ENCODE measurements at places on chromosomes 1 and 21.

GRCh38 chr1:13769212-13769611 is 69.2 kb downstream of the PRDM2 start:
- DNase-seq, result no peak

DNA sequence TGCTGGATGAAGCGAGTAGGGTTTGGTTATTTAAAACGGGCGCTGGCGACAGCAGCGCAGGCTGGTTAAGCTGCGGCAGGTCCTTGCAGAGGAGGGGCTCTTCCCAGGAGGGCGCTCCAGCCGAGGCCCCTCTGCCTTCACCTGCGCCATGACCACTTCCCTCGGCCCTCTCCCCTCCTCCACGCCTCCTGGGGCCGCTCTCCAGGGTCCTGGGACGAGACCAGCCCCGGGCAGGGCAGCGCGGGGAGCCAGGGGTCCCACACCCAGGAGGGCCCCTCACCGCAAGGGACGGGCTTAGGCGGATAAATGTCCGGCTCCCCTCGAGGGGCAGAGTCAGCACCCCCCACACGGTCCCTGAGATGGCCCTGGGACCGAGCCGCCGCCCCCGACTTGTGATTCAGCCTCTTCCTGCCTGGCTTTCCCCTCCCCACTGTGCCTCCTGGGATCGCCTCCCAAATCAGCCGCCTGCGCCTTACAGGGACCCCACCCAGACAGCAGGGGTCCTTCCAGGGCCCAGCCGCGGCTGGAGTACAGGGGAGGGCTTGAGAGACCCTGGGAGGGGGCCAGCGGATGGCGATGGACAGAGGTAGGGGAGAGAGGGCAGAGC is 380.7 kb downstream of the MATN1 start:
- DNase-seq, result no peak

DNA sequence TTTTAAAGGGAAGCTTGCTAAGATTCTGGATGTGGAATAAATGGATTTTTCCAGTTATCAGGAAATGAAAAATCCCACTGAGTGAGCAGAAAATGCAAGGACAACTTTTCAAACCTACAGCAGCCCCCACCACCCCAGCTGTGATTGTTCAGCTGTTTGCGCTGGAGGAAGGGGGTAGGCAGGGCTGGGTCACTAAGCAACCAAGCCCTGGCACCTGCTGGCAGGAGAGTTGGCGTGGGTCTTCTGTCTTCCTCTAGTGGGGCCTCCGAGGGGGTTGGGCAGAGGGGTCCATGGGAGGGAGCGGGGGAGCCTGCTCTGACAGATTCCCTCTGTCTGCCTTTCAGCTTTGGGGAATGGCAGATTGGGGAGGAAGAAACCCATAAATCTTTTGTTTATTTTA is 45.3 kb downstream of the EIF2D start:
- DNase-seq, result no peak

DNA sequence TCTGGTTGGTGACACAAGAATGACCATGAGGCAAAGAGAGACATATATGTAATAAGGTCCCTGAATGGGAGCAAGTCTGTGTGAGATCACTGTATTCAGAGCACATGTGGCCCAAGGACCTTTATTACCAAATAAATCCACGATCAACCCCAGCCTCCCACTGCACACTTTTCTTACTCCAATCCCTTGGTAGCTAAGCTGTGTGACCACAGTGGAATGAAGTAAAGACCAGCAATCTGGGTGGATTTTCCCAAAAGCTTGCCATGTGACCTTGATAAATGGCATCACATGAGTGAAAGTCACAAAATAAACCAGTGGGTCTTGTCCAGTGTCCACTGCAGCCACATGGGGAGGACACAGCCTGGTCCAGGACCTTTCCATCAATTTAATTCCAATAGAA is 36.7 kb upstream of the TLR5 start:
- no peak for DNase-seq

DNA sequence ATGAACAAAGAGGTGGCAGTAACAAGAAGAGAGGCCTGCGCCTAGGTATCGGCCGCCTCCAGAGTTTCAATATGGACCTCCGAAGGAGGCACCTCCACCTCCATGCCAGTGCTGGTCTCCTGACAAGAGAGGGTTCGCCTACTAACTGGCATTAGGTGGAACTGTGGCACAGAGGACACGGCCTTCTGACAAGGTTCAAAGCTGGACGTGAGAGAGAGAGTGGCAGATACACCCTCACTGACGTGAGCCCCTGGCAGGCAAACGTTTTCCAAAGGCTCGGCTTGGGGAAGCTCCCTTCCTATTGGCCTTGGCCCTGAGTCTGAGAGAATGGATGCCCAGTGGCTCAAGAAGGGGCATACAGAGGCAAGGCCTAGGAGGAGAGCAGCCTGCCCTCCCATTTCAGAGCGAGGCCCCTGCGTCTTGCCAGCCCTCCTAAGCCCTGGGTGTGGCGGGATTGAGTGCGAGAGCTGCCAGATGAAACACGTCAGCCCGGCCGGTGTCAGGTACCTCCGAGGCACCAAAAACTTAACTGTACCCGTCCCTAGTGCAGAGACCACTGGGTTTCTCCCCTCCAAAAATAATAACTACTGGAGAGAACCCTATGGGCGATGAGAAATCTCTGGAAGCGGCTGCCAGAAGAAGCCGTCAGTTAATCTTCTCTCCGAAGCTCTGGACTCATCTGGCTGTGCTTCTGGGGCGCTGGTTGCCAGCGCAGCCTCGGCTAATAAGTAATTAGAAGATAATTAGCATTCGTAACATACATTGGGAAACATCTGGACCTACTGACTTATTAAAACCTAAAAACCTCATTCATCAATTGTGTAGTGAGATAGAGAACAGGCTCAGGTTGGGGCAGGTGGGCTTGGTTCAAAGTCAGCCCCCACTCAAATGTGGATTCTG is 283.6 kb downstream of the NPHP4 start:
- no peak for DNase-seq

GRCh38 chr1:3898994-3899753 is 898 bp downstream of the C1orf174 start:
- DNase-seq, result no peak

DNA sequence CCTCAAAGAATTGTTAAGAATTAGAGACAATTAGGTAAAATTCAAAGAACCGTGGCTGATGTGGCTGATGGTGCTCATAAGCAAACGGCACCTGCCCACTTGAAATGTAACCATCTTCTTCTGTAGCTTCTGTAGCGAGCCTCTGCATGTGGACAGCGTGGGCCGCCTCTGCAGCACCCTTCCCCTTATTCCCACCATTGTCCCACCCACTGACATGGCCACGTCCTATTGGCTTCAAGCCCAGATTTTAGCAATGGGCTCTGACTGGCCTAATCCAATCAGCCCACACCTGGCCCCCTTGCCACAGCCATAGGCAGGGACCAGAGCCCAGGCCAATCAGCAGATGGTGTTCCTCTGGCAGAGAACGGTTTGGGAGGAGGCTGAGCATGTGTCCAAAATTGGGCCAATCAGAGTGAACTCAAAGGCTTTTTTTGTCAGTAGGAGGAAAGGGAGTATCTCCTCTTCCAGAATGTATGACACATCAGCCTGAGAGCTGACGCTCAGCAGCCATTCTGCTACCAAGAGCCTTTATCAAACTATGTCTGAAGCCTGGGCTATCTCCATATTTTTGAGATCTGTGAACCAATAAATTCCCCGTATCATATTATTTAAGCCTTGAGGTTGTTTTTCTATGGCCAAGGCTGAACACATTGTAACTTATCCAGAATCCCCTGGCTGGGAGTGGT is 518.5 kb downstream of the SMYD3 start:
- no peak for DNase-seq

- peak; percentile 32 for DNase-seq
These were observed 10.8 kb upstream of the DUSP12 start for GRCh38 chr1:161738627-161739287.

GRCh38 chr1:29033829-29034466 is 89.8 kb downstream of the TMEM200B start:
- DNase-seq, result peak; percentile 78

DNA sequence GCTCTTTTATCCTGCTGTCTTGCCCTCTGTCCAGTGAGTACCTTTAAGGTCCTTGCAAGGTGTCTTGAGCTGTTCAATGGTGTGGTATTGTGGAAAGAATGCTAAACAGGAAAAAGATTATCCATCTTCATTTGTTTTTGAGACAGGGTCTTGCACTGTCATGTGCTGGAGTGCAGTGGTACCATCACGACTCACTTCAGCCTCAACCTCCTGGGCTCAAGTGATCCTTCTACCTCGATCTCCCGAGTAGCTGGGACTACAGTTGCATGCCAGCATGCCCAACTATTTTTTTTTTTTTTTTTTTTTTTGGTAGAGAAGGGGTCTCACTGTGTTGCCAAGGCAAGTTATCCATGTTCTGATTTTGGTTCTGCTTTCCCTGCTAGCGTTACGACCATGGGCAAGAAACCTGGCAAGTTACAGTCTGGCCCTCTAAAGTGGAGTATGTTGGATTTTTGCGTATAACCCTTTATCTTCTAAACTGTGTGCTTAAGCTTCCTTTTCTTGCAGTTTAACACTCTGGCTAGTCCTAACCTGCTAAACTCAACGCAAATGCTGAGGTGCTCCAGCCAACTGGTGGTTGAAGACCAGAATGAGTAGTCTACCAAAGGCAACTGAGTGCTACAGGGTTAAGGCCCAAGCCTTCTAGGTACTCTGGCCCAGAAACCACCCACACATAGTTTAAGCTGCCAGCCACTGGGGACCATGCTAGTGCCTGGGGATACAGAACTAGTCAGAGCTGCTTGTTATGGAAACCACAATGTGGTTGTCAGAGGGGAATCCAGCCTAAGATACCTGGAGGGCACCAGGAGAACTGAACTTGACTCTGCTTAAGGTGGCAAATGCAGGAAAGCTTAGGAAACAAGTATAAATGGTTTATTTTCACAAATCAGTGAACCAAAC is 7.9 kb downstream of the RPL11 start:
- DNase-seq, result no peak

GRCh38 chr1:21655259-21655658 is 13.9 kb downstream of the RAP1GAP start:
- no peak for DNase-seq

- peak; percentile 88 for DNase-seq
These were observed 218.7 kb upstream of the COA6 start for GRCh38 chr1:234154320-234155251.

- no peak for DNase-seq
These were observed 58.3 kb downstream of the ZNF648 start for GRCh38 chr1:182003025-182003725.

DNA sequence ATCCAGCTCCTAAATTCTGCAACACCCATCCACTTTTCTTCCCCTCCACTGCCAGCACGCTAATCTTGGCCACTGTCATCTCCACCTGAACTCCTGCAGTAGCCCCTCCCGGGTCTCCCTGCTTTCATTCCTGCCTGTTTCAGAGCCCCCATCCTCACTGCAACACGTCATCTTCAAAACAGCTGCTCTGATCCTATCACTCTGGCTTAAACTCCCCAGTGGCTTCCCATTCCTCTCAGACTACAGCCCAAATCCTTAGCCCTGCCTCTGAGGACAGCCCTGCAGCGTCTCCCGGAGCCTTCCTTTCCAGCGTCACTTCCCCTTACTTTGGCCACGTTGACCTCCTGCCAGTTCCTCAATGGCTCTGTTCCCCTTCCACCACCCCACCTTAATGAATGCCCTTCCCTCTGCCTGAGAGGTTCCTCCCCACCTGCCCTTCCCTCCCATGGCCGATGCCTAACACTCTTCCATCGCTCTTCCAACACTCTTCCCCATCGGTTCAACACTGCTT is 22.9 kb upstream of the IFNAR2 start:
- no peak for DNase-seq

DNA sequence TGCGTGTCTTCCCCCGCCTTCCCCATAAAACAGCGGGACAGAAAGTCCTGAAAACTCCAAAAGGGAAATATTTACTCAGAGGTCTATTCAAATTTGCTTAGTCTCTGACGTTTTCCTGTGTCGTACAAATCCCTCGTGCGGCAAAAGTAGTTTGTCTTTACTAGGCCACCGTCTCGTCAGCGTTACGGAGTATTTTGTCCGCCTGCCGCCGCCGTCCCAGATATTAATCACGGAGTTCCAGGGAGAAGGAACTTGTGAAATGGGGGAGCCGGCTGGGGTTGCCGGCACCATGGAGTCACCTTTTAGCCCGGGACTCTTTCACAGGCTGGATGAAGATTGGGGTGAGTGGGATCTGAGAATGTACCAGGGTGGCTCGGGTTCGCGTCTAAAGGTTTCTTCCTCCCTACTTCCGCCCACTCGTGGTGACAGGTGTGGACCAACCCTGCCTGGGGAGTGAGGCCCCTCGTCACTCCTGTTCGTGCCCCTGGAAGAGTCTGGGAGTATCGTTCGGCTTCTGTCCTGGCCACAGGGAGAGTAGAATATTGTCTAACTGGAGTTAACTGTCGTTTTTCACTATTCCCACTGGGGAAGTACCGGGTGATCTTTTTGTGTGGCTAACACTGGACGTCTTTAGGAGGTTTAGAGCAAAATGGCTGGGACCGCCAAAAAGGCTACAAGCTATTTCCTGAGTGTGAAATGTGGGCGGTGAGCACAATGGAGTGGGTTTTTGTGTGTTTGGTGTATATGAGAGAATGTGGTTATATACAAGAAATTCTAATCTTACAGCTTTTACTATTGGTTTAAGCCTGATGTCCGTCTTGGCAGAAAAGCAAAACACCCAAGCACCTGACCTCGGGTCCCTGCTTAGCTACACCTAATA is at the start of gene ATF6:
ATF6 (plus strand) TSS at position 219 of the 880 bp plus-strand sequence; CDS start at position 260, 41 bp downstream.
- DNase-seq, result peak; percentile 94

GRCh38 chr1:175499595-175500382 is 243.6 kb downstream of the TNR start:
- DNase-seq, result no peak

DNA sequence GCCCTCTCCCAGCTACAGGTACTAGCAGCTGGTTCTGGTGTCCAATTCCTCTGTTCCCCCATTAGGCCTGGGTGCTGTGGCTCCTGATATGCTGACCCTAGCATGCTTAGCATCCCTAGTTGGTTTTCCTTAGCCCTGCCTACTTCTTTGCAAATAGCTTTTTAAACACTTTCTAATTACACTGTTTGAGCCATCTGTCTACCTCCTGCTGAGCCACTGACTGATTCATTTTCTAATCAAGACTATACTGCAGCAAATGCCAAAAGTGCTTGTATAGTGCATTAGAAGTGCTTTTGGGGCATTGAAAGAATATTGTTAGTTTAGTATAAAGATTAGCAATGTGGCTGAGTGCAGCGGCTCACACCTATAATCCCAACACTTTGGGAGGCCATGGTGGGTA is 36.3 kb downstream of the ERICH3 start:
- DNase-seq, result peak; percentile 86

- no peak for DNase-seq
These were observed 67.0 kb upstream of the PDE9A start for GRCh38 chr21:42586406-42586805.

- DNase-seq, result no peak
These were observed 17.4 kb upstream of the GRHL3 start for GRCh38 chr1:24301785-24302175.

GRCh38 chr1:55559161-55559611 is 344.0 kb upstream of the USP24 start:
- no peak for DNase-seq

- DNase-seq, result no peak
These were observed 64.3 kb downstream of the ZNF644 start for GRCh38 chr1:90957497-90957896.

GRCh38 chr21:43652616-43653015 is 6.7 kb downstream of the HSF2BP start:
- DNase-seq, result no peak

DNA sequence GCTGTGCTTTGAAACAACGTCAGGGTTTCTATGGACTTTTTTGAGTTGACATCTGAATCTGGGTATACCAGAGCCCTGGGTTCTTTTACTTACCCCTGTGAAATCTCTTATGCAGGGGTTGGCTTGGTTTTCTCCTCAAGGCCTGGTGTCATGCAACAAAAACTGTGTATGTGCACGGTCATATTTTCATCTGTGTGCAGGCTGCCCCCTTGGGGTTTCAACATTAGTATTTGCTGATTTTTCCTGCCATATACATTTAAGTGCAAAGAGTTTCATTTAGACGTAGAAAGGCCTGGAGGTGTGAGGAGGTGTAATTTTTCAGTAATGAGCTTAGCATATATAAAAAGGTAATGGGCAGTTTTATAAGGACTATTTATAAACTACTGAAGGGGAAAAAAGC is 22.0 kb upstream of the ZBTB18 start:
- DNase-seq, result no peak
